ENCODE measurements at places on chromosomes 6 and 20.

DNA sequence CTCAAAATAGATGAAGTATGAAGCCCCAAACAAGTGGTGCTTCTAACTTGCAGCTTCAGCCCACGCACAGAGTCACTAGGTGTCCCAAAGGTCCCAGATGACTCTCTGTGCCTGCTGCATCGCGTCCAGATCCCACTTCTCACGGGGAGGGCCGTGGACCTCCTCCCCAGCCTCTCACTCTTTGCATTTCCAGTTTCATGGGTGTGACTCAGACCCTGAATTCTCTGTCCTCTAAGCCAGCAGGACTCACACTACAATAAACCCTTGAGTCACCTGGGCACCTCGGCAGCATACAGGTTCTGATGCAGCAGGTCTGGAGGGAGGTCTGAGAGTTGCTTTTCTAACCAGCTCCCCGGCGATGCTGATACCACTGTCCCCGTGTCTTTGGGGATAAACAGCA is 114.0 kb upstream of the RIN2 start:
- DNase-seq, result no peak

DNA sequence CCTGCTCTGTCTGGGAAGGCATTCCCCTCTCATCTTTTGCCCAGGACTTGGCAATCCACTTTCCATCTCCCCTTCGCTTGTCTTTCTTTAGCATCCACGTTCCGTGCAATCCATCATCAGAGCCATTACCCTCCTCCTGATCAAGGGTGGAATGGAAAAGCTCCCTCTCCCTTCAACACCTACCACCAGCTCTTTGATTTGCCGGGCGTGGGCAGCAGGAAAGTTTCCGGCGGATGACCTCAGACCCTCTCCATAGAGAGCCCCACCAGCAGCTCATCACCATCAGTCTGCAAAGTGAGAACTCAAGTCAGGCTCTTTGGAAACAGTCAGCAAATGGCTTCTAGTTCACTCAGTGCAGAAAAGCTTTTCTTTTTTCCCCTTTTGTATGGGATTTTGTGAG is 76.2 kb downstream of the TSHZ2 start:
- DNase-seq, result no peak

- DNase-seq, result no peak
Observed at GRCh38 chr6:11232770-11233626, 530 bp upstream of the NEDD9 start.

DNA sequence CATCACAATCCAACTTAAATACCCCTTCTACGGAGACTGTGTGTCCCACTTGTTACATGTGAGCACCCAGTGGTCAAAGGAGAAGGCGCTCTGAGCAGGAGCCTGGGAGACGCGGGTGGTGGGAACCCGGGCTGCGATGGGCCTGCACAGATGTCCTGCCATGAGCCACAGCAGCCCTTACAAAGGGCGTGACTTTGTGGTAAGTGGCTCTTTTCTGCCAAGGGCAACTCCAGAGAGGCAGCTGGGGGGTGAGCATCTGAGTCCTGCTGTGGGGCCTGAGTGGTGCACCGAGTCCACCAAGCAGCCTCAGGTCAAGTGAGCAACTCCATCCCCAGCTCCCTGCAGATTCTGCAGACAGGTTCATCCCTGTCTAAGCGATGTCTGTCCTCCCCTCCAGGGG is 33.6 kb upstream of the CST7 start:
- no peak for DNase-seq

DNA sequence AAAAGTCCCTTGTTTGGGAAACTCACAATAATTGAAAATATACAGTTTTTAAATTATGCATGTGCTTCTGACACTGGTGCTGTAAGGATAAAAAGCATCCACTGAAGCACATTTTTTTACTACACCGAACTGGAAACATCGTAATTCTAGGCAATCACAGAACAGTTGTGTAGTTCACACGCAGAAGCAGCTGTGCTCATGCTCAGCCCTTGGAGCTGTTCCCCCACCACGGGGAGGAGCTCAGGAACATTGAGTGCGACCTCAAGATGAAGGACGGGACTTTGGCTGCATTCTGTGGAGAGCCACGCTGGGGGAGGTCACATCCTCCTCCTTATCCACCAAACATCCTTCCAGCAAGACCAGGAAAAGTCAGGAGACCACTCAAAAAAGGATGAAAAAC is 466.3 kb upstream of the CDH4 start:
- DNase-seq, result no peak

DNA sequence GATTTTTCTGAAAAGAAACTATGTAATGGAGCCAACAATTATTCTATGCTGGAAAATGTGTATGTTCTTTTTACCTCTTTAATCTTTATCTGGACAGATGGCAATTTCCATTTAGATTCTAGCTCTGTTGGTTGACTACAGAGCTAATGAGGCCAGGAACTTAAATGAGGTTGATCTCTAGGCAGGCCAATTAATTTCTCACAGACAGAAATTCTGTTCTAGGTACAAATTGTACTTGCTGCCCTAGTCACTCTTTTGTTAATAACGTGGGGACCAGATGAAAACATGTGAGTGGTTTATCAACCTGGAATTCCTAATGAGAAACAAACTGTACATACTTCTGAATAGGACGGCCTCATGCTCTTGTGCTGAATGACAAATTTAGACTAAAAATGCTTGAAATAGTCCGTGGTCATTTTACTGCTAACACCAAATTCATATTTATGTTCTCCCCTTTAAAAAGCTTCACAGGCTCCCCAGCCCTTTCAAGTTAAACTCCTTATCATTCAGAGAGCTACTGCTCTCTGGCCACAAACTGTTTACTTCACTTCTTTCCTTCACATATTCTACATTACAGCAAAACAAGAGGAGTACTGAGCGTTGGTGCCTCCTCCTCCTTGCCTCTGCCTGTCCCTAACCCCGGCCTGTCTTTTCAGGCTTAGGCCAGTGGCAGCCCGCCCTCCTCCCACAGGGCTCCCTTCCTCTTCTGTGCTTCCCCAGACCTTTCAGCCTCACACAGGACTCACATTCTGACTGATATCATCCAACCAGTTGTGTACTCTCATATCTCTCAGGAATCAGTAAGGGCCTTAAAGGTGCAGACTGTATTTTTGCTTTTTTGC is 41.4 kb downstream of the DTNBP1 start:
- DNase-seq, result no peak

DNA sequence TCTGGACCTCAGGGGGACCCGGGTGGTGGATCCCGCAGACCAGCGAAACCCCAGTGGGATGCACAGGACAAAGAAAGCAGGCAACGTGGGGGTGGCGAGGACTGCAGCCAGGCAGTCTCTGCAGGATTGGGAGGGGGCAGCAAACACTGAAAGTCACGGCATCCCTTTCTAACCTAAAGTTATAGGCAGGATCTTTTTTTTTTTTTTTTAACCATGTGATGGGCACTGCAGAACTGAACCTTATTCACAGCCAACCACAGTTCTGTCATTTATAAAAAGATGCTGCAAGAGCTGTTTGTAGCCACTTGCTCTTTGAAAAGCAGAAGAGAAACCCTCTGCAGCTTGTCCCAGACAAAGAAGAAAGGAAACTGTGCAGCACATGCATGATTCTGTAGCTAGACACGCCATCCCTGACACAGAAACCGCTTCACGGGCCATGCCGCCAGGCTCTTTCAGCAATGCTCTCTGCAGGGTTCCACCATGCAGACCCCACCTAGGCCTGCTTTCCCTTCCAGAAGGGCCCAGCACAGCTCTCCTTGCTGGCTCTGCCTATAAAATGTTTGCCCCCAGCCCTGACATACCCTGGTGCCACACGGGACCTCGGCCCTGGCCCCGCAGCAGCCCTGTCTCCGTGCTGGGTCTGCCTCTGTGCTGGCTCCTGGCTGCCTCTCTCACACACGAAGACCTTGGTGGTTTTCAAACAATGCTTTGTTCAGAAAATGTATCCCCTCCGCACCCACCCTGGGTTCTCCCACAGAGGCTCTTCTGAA is 70.8 kb downstream of the PYGB start:
- no peak for DNase-seq

DNA sequence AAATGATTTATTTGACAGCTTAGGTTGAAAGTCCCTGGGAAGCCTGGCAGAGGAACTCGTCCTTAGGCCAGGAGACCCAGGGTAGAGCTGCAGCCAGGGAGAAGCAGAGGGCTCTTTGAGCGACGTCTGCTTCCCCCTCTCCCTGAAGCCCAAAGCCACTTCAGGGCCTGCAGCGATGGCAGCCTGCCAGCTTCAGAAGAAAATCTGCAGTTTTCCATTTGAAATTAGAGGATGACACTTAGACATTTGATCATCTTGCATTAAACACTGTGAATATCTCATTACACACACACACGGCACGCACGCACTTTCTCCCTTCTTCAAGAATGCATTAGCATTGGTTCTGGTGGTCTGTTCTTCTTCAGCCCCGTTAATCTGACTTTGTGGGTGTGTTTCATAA is 96.5 kb downstream of the PLEKHG1 start:
- DNase-seq, result peak; percentile 29

DNA sequence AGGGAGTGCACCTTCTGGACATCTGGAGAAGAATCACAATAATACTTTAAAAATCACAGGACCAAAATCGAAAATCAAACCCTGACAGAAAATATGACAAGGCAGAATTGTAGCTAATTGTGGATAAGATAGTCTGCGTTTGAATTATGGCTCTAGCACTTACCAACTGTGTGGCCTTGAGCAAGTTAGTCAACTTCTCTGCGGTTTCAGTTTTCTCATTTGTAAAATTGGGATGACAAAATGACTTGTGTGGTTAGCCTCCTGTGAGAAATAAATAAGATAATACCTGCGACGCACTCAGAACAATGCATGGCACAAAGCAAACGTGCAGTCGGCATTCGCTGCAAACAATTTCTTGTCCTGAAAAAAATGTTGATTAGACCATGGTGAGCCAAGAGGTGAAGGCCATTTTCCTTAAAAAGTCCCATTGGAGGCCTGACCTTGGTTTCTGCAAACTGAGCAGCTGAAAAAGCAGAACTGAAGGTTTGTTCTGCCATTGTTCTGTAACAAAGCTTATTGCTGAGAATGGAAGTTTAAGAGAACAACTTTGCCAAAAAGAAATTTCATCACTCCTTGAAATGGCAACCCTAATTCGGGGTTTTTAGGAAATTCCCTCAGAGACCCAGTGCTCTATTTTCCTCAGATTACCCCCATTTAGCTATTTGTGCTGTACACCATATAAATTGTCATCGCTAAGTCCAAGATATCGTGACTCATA is 266.3 kb downstream of the ERMARD start:
- DNase-seq, result no peak

DNA sequence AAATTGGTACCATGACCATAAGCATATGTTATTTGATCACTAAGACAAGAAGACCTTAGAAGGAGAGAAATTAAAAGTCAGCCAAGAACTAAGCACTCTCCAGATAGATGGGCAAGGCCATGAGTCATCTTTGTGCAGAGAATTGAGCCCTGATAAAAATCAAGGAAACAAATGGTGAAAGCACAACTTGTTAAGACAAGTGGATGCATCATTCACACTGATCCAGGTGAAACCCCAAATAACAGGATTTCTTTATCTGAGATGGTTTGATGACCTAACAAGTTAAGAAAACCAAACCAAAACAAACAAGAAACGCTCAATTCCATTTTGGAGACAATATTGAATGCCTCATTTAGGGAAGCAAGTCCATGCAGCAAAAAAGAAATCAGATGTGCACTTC is 121.6 kb downstream of the ADAT2 start:
- no peak for DNase-seq

GRCh38 chr6:128513878-128514277 is 6.5 kb downstream of the PTPRK start:
- no peak for DNase-seq

GRCh38 chr6:5592886-5593519 is 331.7 kb downstream of the FARS2 start:
- no peak for DNase-seq

- no peak for DNase-seq
Observed at GRCh38 chr6:39157511-39157910, 42.5 kb upstream of the SAYSD1 start.

DNA sequence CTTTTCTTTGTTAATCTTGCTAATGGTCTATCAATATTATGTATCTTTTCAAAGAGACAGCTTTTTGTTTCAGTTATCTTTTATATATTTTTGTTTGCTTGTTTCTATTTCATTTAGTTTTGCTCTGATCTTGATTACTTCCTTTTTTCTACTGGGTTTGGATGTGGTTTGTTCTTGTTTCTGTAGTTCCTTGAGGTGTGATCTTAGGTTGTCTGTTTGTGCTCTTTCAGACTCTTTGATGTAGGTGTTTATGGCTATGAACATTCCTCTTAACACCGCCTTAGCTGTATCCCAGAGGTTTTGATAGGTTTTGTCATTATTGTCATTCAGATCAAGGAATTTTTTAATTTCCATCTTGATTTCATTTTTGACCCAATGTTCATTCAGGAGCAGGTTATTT is 26.8 kb upstream of the TNFAIP3 start:
- no peak for DNase-seq

DNA sequence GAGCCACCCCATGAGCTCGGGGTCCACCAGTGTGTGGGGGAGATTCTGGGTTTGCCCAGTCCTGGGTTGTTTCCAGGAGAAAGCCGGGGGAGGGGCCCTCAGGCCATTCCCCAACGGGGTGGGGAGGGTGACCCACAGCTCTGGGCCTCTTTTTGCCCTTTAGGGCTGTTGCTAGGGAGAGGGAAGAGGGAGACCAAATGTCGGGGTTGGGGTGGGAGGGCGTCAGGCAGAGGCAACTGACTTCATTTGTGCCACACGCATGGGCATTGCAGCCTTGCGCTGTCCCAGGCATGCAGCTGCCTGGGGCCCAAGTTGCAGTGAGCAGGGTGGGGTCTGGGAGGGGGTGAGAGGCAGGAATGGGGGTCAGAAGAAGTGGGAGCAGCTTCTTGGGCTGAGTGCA is 1.9 kb upstream of the CUL9 start:
- DNase-seq, result no peak

DNA sequence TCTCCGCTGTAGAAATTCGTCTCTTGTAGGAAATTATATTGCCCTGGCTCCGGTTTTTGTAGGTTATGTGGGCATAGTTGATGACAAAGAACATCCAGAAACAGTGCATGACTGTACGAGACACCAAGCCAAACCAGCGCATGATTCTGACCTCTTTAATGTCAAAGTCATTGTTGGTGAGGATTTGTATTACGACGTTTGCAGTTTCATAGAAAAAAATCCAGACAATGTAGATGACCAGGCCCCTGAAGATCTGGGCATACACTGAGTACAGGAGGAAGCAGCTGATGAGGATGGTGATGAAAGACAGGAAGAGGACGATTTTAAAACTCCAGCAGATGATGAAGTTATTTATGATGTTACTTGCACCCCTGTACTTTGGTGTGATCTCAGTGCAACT is 39.1 kb upstream of the TBC1D22B start:
- no peak for DNase-seq

DNA sequence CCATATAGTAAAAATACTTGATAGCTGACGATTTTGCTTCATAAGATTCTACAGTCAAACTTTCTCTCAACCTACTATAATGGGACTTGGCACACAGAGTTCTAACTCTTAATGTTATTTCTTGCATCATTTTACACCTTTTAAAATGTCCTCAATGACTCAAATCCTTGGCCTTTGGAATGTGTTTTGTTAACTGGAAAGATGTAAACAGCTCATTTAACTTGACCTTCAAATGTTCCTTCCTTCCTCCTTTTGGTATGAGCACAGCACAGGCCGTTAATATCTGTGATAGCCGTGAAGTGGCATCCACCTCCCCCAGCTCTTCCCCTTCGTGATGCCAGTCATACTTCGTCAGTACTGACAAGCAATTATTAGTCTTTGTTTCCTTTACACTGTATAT is 972.0 kb upstream of the CITED2 start:
- DNase-seq, result no peak

- no peak for DNase-seq
Observed at GRCh38 chr6:45474376-45474775, 96.6 kb upstream of the SUPT3H start.

GRCh38 chr6:13528232-13528631 is 40.8 kb upstream of the GFOD1 start:
- DNase-seq, result no peak

Measured in NCI-H187 (cell line).